Posterior vena cava (tissue), 2 donors: ENCODE measurements at places on chromosomes 6 and 20.

GRCh38 chr6:131255434-131255833 lies 120.2 kb downstream of the AKAP7 start:
- no peak for DNase-seq

DNA sequence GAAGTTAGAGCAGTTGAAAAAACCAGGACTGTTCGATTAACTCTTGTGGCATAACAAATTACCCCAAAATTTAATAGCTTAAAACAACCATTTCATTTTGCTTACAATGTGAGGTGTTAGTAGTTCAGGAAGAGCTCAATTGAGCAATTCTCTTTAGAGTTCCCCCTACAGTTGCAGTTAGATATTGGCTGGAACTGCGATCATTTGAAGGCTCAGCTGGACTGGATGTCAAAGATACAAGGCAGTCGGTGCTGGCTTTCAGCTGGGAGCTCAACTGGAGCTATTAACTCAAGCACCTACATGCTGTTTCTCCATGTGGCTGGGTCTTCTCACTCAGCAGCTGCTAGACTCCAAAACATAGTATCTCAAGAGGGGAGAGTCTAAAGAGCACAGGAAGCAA lies 96.0 kb upstream of the LOC128125822 start:
- DNase-seq: no peak

DNA sequence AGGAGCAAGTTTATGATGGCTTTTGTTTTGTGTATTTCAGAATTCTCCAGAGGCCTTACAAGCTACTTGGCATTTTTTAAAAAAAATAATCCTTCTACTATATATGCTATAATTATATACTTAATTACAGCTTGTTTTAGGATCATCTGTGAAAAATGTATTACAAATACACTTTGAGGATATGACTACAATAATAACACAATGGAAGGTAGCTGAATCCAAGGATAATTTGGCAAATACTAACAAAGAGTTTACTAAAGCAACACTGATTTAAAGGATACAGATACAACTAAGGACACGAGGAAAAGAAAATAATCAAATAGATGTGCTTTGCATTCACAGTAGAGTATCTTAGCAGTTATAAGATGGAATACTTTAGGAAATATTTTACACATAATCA lies 381.9 kb upstream of the CITED2 start:
- no peak for DNase-seq

DNA sequence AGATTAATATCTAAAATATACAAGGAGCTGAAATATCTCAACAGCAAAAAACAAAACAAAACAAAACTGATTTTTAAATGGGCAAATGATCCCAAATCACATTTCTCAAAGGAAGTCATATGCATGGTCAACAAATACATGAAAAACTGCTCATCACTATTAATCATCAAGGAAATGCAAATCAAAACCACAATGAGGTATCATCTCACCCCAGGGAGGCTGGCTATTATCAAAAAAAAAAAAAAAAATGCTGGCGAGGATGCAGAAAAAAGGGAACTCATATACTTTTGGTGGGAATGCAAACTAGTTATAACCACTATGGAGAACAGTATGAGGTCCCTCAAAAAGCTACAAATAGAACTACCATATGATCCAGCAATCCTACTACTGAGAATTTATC lies 34.6 kb downstream of the REPS1 start:
- DNase-seq: no peak

DNA sequence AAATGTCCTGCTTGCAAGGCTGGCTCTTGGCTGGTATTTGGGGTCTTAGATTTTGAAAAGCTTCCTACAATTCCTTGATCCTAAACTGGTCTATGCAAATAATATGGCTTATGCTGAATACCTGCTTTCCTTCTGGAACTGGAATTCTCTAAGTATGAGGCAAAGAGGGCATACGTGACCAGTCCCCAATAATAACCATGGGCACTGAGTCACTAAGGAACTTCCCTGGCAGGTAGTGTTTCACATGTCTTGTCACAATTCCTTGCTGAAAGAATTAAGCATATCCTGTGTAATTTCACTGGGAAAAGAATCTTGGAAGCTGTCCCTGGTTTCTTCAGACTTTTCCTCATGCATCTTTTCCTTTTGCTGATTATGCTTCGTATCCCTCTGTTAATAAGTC lies 106.5 kb downstream of the MMS22L start:
- DNase-seq: no peak
